ENCODE measurements at places on chromosomes 5 and 9.

DNA sequence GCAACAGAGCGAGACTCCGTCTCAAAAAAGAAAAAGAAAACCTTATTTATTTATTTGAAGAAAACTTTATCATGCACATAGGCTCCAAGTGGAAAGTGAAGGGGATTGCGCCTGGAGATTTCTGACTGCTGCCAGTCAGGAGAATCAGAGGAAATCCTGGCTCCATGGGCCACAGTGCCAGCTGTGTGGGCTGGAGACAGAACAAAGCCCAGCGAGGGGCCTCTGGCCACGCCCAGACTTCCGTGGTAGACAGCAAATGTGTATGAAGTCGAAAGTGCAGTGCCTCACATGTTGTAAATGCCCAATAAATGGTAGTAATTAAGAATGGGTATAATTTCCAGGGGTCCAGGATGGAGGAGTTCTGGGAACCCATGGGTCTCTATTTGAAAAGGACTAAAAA is 75.8 kb upstream of the WWC1 start:
- no peak for DNase-seq

GRCh38 chr5:38673671-38674071 is 117.2 kb upstream of the LIFR start:
- no peak for DNase-seq

DNA sequence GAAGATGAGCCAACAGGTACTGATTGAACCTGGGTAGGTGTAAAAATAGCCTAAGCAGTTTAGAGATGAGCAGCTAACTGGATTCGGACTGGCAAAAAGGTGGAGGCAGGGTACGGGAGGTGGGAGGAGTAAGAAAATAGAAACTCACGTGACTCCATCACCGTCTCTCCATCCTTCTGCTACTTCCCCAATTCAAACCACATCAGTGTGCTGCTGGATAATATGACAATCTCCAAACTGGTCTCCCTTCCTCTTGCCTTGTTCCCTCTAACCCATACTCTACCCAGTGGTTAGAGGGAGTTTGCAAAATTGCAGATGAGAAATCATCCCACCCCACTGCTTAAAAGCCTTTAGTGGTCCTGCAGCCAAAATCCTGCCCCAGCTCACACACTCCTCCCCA is 42.7 kb downstream of the RIGI start:
- no peak for DNase-seq

DNA sequence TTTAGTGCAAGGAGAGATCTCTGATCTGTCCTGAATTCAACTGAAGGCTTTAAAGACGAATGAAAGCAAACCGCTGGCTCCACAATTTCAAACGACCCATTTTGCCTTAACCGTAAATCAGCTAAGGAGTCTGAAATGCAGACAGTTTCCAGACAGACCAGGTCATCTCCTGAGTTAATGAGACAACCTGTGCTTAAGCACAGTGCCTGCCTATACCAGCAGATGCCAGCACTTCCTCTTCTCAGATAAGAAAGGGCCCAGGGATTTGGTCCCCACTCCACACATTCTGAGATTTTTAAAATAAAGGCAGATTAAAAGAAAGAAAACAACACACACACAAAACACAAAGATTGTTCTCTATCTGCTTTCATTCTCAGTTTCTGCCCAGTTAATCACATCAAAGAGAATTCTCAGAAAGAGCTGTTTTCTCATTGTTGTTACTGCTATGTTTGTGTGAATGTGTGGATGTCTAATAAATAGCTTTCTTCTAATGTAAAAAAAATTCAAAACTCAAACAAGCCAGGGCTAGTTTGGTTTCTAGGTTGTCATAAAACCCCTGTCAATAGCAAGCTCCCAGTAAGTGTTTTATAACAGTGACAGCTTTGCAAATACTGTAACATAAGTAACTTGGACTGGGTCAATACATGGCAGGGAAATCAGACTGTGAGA is 157.7 kb upstream of the SLC24A2 start:
- DNase-seq = no peak

- no peak for DNase-seq
Observed at GRCh38 chr5:138212828-138213160, 329 bp downstream of the CDC23 start.

DNA sequence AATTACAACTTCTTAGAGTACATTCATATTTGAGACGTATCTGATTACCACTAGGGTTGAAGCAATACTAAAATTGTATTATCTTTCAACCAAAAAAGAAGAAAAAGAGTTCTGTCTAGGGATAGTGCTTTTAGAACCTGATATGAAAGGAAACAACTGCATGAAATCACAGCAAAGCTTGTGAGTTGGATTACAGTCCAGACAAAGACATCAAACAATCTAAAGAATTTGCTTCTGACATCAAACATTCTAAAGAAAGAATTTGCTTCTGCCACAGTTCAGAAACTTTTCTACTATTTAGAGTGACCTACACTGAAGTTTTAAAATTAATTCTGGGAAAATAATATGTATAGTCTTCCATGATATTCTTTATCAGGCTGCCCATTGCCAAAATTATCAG is 1141.1 kb upstream of the ACO1 start:
- no peak for DNase-seq

- peak; percentile 79 for DNase-seq
Observed at GRCh38 chr9:131590907-131591844, 45.9 kb downstream of the PRRT1B start.

GRCh38 chr9:137879566-137880150 is 2.1 kb downstream of the CACNA1B start:
- DNase-seq = no peak

GRCh38 chr5:96880444-96881164 is 4.3 kb downstream of the ERAP2 start:
- no peak for DNase-seq

DNA sequence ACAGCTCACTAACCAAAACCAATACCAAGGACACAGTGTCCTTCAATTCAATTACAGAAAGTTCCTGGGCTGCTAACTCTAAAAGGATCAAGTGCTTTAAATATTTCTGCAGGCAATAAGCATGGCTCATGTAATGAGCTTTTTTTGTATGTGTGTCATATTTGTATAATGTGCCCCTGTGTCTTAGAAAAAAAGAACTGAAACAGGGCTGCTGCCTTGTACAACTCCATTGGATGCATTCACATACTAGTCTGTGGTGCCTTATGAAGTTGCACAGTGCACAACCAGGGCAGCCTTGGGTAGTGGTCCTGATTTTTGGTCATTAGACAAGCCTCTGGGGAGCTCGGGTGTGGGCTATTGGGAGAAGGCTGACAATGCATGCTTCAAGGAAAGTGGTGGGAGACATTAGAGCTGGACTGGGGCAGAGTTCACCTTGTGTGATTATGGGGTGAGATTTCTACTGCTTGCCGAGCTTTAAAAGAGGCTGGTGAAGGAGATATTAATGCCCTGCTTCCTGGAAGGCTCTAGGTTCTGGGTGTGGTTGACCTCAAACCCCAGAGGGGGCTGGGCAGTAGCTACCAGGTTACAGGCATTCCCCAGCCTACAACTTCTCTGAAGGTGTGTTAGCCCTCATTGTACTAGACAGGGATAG is 3.6 kb upstream of the CPEB4 start:
- DNase-seq = peak; percentile 60

DNA sequence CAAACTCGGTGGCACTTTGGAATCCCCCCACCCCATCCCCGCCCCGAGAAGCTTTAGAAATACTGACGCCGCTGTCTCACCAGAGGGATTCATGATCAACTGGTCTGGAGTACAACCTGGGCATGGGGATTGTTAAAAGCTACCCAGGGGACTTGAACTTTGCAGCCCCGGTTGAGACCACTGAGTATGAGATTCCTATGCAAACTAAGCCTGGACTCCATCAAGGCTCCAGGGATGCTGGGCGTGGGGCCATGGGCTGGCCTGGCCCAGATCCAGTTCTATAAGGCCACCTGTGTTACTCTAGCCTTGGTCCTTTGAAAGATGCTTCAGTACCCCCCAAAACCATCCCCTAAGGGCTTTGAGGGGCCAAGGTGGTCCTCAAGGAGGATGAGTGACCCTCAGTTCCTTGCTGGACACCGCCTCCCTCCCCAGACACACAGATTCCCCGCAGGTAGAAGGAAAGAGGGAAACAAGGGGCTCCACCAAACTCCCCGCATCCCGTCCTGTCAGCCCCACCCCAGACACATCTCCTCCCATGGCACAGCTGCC is 68.5 kb downstream of the MRPL36 start:
- no peak for DNase-seq

DNA sequence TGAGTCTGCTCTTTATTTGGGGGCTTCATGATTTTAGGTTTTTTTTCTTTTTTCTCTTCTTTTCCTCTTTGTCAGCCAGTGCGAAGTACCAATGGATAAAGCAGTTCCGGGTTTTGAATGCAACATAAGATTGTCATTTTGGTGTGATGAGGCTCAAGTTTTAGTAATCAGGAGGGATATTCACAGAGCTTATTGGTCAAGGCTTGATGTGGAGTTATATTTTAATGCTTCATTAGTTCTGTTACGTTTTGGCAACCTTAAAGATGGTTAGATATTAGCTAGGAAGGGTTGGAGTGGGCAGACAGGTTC is 1.4 kb downstream of the PIK3R1 start:
- DNase-seq = no peak

GRCh38 chr9:115035841-115036612 is 81.9 kb downstream of the TNC start:
- no peak for DNase-seq

- DNase-seq = no peak
Observed at GRCh38 chr5:143059976-143060765, 290.0 kb downstream of the ARHGAP26 start.

- no peak for DNase-seq
Observed at GRCh38 chr5:86837610-86838009, 219.9 kb downstream of the COX7C start.

DNA sequence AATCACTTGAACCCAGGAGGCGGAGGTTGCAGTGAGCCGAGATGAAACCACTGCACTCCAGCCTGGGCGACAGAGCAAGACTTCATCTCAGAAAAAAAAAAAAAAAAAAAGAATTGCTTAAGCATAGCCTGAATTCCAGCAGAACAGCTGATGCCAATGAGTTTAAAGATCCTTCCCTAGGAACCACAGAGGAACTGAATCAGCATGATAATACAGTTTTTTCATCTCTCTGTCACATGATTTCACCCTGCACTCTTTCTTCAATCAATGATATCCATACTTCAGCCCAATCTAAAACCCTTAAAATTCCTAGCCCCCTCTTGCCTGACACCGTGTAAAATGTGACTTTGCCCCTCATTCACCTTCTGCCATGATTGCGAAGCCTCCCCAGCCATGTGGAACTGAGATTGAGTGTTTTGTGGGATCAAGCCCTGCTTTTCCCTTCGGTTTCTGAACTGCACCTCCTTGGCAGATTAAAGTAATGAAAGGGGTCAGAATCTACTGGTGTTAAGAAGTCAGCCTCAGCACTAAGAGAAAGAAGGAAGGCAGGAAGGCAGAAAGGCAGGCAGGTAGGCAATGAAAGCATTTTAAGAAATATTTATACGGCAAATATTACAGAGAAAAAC is 20.9 kb upstream of the DMXL1 start:
- DNase-seq = no peak

- no peak for DNase-seq
Observed at GRCh38 chr5:6755519-6755918, 42.3 kb downstream of the TENT4A start.

GRCh38 chr9:102862478-102862877 is 132.7 kb upstream of the CYLC2 start:
- DNase-seq = no peak
